ENCODE measurements at places on chromosomes 4 and X.

GRCh38 chrX:107102980-107103379, 15.6 kb downstream of the RBM41 start:
- no peak for DNase-seq

GRCh38 chr4:71239365-71239764, 99.5 kb upstream of the SLC4A4 start:
- DNase-seq: no peak

DNA sequence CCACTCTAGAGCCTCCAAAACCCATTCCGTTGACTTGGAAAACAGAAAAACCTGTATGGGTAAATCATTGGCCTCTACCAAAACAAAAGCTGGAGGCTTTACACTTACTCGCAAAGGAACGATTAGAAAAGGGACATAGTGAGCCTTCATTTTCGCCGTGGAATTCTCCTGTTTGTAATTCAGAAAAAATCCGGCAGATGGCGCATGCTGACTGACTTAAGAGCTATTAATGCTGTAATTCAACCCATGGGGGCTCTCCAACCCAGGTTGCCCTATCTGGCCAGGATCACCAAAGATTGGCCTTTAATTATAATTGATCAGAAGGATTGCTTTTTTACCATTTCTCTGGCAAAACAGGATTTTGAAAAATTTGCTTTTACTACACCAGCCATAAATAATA, 60.8 kb downstream of the ZNF732 start:
- DNase-seq: no peak

DNA sequence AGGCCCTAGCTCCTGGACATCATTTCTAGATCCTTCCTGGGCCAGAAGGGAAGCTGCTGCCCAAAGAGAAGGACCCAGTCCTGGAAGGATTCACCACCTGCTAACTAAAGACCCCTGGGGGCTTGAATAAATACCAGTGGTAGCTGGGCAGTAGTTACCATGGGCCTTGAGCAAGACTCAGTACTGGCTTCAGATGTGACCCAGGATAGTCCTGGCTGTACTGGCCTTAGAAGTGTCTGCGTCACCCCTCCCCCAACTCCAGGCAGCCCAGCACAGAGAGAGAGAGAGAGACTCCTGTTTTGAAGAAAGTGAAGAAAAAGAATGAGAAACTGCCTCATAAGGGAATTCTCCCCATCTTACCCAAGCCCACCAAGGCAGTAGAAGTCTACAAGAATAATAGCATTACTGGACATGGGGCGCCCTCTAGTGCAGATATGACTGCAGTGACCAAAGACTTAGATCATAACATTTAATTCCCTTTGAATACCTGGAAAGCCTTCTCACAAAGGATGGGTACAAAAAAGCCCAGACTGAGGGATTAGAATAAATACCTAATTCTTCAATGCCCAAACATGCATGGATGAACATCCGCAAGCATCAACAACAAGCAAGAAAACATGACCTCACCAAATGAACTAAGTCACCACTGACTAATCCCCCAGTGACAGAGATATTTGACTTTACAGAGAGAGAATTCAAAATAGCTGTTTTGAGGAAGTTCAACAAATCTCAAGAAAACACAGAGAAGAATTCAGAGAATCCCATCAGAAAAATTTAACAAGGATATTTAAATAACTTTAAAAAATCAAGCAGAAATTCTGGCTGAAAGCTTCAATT, 171.8 kb downstream of the HNRNPD start:
- DNase-seq: no peak

DNA sequence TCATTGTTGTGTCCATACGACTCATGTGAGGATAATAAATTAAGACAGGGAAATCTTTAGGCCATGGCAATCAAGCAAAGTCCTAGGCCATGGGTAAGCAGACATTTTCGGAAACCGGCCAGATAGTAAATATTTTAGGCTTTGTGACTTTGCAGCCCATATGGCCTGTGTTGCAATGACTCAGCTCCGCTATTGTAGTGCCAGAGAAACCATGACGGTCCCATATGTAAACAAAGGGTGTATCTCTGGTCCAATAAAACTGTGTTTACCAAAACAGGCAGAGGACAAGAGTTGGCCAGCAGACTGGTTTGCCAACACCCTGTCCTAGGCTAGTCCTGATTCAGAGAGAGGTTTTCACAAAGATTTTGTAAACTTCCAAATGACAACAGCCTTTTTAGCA, 5.0 kb downstream of the FAM114A1 start:
- no peak for DNase-seq

DNA sequence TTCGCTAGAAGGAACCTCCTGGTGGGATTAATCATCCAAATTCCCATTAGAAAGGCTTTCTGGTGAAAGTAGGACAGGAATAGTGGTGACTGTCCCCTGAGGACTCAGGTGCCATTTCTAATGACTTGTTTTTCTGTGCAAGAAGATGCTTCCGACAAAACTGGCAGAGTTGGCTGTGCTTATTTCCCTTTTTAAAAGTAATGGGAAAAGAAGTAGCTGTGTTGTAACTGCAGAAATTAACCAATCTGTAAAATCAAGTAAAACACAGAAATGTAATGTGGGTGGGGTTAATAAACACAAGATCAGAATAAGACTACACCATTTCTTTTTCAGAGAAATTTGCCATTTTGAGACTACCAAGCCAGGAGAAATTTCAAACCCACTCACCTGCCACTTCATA, 55.0 kb upstream of the FAM9B start:
- DNase-seq: no peak

- no peak for DNase-seq
Observed at GRCh38 chrX:139738581-139738980, 30.6 kb upstream of the MCF2 start.

DNA sequence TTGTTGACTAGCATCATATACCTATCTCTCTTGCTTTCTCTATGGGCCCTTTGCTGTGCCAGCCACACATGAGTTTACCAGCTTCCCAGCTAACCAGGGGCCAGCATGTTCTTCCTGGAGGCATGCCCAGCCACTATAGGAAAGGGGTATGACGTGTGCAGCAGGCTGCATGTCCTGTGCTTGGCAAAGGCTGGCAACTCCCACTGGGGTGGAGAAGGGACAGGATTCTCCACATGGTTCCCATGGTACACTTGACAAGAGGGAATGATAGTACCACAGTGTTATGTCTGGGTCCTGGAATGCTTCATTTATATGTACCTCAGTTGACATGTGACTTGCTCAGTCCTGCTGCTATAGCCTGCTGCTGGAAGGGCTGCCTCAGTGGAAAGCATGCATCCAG, 78.8 kb downstream of the TMEM164 start:
- no peak for DNase-seq

- DNase-seq: no peak
Observed at GRCh38 chr4:159735281-159736207, 632.7 kb downstream of the RAPGEF2 start.

GRCh38 chr4:8897251-8898167, 25.9 kb upstream of the HMX1 start:
- DNase-seq: no peak

- peak; percentile 72 for DNase-seq
Observed at GRCh38 chrX:153969904-153970356, 1.7 kb downstream of the HCFC1 start.

GRCh38 chr4:61478340-61478739, 278.2 kb downstream of the ADGRL3 start:
- DNase-seq: no peak

DNA sequence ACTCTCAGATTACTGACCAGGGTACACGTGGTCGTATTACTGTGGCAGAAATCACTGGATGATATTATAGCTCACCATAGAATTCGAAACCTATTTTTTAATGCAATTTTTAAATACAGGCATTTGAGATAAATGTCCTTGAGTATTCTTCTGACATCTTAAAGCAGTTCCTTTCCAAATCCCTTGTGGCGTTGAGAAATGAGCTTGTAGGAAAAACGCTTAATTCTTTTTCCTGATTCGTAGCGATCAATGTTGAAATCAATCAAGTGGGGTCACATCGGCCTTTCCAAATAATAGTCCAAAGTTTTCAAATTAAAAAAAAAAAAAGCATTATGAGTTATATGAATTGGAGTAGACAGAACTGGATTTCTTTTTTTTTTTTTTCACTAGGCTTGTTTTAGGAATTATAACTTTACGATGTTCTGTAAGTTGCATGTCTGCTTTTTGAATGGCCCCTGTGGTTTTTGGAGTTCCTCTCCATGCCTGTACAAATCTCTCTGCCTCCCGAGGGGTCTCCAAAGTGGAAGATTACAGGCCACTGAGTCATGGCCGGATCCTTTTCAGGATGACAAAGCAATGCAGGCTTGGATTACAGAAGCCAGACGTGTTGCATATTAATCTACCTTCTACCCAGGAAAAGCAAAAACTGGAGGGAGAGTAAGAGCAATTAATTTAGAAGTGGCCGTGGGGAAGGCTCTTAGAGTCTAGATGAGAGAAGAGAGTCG, 226.1 kb downstream of the SHOX start:
- DNase-seq: no peak

- DNase-seq: no peak
Observed at GRCh38 chr4:63919636-63920365, 489.4 kb downstream of the TECRL start.

- DNase-seq: no peak
Observed at GRCh38 chr4:85391589-85392410, 83.2 kb upstream of the ARHGAP24 start.

- no peak for DNase-seq
Observed at GRCh38 chrX:133726211-133726630, 259.2 kb downstream of the GPC3 start.

DNA sequence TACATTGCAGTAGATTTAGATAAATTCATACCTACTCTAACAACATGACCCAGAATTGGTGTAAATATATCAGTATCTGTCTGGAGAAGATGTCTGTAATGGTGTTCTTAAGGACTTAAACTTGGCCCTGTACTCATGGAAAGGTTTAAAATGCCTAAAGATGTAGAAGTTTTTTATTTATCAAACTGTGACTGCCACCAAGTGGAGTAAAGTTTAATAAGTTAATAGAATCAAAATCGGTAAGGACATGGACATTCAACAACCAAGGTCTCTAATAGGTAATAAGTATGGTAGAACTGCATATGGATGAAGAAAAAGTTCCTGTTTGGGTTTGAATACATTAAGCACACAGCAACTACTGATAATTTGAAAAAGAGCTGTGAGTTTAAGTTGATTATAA, 474.0 kb upstream of the NDST3 start:
- DNase-seq: no peak

DNA sequence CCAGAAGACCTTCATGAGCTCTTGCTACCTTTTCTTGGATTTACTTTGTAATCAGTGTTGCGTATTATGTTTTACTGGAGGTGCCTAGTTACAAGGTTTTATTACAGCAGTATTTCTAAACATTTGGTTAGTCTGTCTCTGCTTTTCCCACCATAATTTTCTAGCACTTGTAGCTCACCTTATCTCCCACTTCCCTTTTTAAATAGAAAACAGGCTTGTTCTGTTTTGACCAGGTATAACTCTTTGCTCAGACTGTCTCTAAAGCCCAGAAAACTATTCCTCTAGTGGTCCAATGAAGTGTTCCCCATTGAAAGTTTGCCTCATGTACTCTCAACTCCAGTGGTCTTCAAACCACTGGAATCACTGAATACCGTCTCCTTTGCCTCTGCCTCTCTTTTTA, 43.9 kb downstream of the AFF1 start:
- no peak for DNase-seq

DNA sequence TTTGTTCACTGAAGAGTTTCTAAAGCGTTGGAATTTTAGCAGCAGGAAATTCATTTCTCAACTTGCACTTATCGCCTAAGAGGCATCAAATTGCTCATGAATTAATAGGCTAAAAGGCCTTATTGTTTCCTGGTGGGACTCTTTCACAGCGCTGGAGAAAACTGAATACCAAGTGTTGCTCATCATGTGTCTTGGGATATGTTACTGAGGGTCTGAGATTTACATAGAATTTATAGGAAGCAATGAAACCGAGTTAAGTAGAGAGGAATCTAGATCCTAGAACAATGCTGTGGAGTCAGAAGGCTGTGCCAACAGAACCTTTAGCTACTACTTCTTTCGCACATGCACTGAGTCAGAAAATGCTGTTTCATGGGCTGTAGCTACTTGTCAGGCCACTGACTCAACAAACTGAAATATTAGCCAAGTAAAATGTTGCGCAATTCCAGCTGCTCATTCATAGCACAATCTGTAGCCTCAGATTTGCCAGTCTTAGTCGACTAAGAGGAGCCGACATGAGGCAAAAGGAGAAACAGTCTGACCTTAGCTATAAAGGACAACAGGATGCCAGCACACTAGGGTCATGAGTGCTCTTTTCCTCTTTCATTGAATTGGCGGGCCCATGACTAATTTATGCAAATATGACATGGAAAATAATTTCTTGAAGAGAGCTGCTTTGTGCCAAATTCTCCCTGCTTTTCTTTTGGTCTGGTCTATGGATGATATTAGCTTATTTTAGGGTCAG, 35.9 kb upstream of the CXCL8 start:
- DNase-seq: no peak

GRCh38 chr4:125105561-125105960, 209.2 kb upstream of the FAT4 start:
- DNase-seq: no peak

DNA sequence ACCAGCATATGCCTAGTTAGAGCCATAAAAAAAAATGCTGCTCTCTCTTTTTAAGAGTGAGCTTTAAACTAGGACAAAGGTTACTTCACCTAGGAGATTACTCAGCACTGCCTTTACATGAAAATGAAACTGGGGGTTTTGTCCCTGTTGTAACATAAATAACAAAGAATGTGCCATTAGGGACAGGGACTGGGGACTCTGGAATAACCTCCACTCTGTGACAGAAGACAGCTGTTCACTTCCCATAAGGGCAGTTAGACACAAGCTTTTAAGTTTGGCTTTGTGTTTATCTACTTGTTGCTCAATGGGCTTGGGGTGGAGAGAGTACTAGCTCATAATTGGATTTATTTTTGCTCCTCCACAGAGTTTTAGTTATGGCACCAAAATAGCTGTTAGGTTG, 11.9 kb downstream of the ENPEP start:
- DNase-seq: no peak

DNA sequence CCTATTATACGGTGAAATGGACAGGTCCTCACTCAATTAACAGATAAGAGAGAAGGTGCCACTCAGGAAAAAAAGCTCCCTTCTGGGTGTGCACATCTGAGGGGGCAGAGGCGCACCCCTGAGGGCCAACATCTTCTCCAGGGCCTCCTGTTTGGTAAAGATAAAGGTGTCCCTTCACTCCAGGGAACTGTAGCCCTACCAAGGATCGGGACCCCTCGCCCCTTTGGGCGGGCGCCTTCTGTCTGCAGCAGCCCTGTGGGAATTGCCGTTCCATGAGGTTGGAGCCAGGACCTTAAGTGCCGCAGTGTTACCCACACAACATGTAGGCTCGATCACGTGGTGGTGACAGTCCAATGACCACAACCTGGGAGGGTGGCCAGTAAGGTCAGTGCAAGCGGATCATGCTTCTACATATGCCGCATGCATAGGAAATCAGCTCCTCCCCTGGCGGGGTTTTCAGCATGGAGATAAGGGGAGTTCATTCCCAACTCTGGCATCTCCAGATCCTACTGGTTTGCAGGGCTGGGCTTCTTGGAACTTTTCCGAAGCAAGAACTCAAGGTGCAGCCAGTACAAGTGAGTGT, 253.3 kb downstream of the EVC2 start:
- no peak for DNase-seq
